ENCODE measurements at places on chromosomes 3 and 15.

DNA sequence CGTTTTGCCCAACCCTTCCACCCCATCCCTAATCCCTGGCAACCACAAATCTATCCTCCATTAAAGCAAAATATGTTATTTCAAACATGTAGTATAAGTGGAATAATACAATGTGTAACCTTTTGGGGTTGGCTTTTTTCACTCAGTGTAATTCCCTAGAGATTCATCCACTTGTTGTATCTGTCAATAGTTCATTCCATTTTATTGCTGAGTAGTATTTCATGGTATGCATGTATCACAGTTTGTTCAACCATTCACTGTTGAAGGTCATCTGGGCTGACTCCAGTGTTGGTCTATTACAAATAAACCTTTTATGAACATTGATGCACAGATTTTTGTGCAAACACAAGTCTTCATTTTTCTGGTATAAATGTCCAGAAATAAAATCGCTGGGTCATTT, 38.8 kb downstream of the BSN start:
- no peak for DNase-seq

DNA sequence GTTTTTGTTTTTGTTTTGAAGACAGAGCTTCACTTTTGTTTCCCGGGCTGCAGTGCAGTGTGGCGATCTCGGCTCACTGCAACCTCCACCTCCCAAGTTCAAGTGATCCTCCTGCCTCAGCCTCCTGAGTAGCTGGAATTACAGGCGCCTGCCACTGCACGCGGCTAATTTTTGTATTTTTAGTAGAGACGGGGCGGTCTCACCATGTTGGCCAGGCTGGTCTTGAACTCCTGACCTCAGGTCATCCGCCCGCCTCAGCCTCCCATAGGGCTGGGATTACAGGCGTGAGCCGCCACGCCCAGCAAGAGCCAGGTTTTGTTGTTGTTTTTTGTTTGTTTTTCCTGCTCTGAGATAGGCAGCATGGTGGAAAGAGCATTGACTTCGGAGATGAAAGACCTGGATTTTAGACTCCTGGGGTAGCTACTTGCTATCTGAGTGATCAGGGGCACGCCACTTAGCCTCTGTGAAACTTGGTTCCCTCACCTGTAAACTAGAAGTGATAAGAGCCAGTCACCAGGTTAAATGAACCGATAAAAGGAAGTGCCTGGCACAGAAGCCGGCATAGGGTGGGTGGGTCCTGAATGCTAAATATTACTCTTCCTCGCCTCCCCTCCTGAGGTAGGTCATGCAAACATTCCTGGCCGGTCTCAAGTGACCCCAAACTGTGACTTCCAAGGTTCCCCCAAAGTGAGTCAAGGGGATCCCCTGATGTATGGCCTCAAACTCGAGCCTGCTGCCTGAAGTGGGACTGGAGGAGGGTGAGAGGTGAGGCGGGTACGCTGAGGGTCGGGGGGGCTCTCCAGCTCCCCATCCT, 62.9 kb upstream of the MCF2L2 start:
- DNase-seq = no peak

- DNase-seq = no peak
Measured at GRCh38 chr15:58926823-58927222, 6.7 kb downstream of the SLTM start.

- DNase-seq = no peak
Measured at GRCh38 chr15:78716651-78717050, 75.6 kb upstream of the CHRNB4 start.

GRCh38 chr15:99909592-99910295, 176.5 kb upstream of the LYSMD4 start:
- DNase-seq = no peak

GRCh38 chr3:1079662-1080061, 13.2 kb upstream of the CNTN6 start:
- no peak for DNase-seq

- no peak for DNase-seq
Measured at GRCh38 chr3:107421881-107422280, 44.6 kb downstream of the CCDC54 start.

- no peak for DNase-seq
Measured at GRCh38 chr15:89455535-89455934, 40.8 kb downstream of the RHCG start.

- no peak for DNase-seq
Measured at GRCh38 chr3:37266809-37267208, 92.4 kb upstream of the LRRFIP2 start.

DNA sequence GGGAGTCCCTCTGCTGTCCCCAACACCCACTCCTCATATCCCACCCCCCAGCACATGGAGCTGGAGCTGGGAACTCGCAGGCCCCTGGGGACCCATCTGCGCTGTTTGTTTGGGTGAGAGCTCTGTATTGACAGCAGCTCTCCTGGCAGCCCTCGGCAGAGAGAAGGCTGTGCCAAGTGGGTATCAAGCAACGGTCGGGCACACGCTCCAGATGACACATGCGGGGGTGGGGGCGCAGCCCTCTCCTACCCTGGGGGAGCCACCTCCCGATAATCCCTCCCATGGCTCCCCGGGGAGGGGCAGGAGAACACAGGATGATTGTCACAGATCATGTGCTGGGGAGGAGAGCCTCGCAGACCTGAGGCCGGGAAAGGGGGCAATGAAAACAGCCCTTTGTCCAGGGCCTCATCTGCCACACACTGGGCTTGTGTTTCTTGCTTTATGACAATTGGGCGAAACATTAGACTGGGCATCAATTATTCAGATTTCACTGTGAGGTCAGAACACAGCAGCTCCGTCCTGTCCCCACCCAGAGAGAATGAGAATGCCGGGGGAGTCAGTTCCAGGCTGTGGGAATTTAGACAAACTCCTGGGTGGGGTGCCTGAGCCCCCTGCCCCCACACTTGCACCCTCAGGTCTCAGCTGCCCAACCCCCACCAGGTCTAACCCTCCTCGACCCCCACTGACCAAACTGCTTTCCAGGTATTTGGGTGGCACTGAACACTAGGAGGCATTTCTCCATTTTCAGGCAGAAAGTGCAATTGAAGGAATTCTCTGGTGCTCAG, 46.4 kb upstream of the KLF13 start:
- DNase-seq = no peak

DNA sequence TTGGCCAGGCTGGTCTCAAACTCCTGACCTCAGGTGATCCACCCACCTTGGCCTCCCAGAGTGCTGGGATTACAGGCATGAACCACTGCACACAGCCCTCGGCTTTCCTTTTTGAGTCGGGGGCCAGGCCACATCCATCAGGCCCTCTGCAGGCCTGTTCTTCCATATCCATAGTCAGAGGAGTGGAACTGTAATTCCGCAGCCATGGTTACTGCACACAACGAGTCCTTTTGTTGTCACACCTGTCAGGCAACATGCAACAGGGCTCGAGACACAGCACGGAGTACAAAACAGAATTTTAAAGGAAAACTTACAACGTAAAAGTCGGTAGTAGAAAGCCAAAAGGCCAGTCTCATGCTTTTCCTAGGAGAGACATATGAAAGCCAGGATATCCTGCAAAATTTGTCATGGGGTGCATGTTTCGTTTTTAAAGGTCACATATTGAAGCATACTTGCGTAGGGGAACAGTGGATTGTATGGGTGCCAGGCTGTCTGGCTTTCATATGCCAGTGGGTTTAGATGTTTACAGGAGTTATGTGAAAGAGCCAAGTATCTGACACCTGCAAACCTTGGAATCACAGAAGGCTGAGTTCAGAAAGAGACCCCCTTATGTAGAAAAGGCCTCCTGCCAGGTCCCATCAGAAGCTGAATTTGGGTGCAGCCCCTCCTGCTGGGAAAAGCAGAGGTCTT, 63.2 kb upstream of the LPP start:
- no peak for DNase-seq

GRCh38 chr3:137762674-137763593, 1.2 kb upstream of the SOX14 start:
- no peak for DNase-seq

- DNase-seq = no peak
Measured at GRCh38 chr3:73448761-73449301, 175.9 kb downstream of the PDZRN3 start.

- DNase-seq = no peak
Measured at GRCh38 chr3:138437281-138437680, 2.9 kb downstream of the ESYT3 start.

DNA sequence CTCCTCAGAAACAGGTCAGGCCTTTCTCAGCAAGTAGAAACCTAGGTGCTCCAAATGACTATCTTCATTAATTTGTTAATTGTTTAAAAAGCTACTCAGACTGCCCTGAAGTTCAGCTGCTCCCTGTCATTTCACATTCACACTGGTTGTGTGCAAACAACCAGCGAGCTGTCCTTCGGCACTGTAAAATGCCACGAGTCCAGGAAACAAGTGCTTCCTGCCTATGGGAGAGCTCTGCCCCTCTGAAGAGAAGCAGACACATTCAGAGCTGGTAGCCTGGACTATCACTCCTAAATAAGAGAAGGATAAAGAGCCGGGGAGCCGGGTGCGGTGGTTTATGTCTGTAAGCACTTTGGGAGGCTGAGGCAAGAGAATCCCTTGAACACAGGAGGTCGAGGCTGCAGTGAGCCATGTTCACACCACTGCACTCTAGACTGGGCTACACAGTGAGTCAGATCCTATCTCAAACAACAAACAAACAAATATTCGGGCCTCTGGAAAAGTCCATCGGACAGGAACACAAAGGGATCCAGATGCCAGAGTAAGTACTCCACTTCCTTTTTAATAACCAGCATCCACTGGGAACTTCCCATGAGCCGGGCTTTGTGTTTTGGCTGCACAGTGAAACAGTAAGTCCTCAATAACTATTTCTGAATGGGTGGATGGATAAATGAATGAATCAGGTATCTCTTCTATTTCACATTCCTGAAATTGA, 114.4 kb upstream of the WNT5A start:
- DNase-seq = no peak

DNA sequence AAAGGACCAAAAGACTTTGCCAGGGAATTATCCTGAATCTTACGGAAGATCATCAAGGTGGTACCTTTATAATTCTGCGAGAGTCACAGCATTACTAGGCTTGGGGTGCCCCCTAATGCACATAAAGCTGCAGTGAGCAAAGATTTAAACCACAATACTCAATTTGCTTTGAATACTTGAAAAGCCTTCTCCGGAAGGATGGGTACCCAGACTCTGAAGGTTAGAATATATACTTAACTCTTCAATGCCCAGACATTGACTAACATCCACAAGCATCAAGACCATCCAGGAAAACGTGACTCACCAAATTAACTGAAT, 117.8 kb upstream of the KCNH8 start:
- DNase-seq = no peak

DNA sequence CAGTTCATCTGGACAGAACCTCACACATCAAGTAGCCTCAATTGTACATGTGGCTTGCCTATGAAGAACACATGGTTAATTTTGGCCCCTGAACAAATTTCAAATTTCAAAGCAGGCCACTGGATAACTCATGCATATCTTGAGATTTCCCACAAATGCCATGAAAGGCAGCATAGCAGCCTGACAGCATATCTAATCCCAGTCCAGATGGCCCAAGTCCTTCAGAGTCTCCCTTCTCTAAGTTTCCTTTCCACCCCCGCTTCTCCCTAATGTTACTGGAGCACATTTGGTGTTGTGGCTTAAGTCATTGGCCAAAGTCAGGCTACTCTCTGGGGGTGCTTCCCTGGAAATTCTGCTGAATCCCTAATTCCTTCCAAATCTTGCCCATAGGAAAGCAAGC, 53.8 kb upstream of the COL6A6 start:
- no peak for DNase-seq

GRCh38 chr15:41870689-41871081, 23.2 kb downstream of the SPTBN5 start:
- DNase-seq = peak; percentile 57

GRCh38 chr3:49534581-49535441, 19.5 kb upstream of the BSN start:
- DNase-seq = no peak

DNA sequence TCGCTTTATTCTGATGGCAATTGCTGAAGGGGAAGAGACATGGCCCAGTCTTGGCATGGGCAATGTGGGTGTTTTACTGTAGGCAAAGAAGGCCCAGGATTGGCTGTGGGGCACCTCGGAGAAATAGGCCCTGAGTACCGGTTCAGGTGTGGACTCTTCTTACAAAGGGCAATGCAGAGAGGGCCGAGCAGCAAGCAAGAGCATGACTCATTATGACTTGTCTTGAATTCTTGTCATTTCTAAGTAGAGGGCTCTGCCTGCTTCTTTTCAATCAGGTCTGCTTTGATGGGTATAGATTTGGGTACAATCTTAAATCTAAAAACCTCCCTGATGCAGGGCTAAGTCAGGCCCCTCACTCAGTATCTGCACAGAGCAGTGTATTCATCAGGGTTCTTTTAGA, 14.8 kb upstream of the BUB1B start:
- DNase-seq = no peak

GRCh38 chr15:42915654-42916315, 4.8 kb downstream of the TTBK2 start:
- no peak for DNase-seq

GRCh38 chr3:15360788-15361493, 28.6 kb upstream of the SH3BP5 start:
- DNase-seq = no peak

- no peak for DNase-seq
Measured at GRCh38 chr3:59300733-59301132, 250.9 kb upstream of the CFAP20DC start.

- DNase-seq = no peak
Measured at GRCh38 chr15:78992416-78993256, 47.8 kb upstream of the CTSH start.

DNA sequence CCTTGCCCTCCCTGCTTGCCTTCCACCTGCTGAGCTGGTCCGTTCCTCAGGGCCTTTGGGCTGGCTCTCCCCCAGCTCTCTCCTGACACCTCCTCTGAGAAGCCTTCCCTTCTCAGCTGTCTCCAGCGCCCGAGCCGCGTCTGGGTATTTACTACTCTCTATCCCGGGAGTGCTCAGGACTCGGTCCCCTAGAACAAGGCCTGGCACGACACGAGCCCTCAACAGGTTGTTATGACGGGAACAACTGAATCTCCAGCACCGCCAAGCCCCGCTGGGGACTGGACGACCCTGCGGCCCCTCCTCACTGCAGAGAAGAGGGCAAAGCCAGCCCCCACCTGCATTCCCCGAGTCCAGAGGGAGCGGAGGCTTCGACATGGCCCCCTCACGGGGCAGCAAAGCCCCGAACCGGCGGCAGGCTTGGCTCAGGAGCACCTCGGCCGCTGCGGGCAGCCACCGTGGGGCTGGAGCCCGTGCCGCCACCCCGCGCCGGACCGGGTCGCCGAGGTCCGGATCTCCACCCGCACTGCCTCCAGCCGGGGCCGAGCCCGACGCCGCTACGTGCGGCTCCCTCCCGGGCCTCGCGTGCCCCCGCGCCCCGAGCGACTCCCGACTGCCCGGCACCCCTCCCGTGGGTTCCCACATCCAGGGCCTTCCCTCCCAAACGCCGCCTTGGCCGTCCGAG, 792 bp downstream of the TPRA1 start:
- no peak for DNase-seq

DNA sequence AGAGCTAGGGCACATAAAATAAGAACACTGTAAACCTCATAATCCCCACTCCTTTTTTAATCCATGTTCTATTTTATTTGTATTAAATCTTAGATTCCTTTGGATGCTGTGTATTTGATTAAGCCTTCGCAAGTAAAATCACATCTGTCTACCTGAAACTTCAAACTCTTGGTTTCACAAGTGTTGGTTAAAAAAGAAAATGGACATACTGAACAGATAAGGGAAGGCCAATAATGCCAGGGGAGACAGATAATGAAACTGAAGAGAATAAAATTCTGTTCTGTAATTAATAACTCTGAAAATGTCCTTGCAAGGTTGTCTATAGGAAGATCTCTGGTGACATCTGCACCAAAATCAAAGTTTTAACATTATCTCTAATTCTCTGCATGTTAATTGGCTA, 114.2 kb downstream of the ULK4 start:
- no peak for DNase-seq

GRCh38 chr15:81337713-81338157, 13.8 kb upstream of the STARD5 start:
- no peak for DNase-seq

GRCh38 chr3:97825101-97825500, 3.3 kb downstream of the CRYBG3 start:
- DNase-seq = no peak
